ENCODE measurements at places on chromosomes 3 and 15.

DNA sequence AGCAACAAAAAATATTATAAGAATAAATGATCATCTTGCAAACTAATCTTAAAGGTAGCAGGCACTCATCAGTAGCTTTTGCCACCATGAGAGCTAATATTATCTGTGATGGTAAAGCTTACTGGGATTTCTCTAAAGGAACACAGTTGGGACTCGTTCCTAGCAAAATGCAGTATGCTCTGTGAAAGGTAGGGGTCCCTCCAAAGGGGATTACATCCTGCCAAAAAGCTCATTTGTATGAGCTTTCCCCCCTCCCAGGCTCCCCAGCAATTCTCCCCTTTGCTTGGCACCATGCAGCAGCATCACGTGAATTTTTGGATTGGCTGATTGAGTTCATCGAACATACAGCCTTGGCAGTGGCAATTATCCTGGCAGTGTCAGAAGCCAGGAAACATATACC is 361.0 kb upstream of the PLSCR5 start:
- no peak for DNase-seq

DNA sequence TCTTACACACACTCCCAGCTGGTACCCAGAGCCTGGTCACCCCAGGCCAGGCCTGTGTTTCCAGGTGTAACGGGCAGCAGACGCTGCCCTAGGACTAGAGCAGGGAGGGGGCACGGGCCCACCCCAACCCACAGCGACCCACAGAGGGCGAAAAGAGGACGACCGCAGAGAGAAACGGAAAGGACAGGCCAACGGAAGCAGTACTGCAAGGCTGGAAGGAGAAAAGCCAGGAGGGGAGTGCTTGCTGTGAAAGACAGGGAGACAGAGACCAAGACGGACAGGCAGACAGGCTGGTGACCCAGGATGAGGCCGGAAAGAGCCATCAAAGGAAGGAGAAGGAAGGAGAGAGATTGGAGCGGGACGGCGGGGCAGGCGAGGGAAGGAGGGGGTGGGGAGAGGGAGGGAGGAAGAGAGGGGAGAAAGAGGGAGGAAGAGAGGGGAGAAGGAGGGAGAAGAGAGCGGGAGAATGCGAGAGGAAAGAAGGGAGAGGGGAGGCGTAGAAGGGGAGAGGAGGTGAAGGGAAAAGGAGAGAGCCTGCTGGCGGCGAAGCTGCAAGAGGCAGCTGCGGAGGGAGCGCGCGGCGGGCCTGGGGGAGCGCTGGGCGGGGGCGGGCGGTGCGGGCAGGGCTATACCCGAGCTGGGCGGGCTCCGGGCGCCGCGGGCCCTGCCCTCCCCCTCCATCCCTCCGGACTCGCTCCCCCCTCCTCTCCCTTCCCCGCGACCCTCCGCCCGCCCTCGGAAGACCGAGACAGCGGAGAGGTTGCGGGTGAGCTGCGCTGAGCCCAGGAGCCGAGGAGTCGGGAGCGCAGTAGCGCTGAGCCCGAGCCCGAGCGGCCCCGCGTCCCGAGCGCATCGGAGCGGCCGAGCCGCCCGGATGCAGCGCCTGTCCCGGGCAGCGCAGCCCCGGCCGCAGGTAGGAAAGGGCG is at the start of gene SLC6A1:
Gene SLC6A1, plus strand, starts transcription at position 732 of the 926 bp plus-strand sequence. CDS start 24,464 bp downstream, outside the sequence.
- peak; percentile 40 for DNase-seq

- DNase-seq: no peak
Observed at GRCh38 chr3:37861620-37862041, at the start of gene CTDSPL. Gene CTDSPL (plus strand): TSS chr3:37861880. CDS start chr3:37862200, 320 bp downstream.

DNA sequence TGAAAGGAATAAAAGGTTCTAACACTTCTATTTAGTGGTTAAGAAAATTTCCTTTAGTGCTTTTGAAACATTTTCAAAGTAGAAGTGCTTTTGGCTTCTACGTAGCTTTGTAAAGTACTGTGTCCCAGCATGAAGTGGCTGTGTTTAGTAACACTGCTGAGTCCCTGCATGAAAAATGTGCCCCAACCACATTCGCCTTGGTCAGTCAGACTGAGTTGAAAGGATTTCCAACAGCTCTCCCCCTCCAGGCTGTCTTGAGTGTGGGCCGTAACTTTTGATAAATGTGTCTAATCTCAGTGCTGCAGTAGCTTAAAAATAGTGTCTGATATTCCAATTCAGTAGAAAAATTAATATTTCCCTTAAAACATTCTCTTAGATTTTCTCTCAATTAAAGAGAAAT is 115.0 kb downstream of the NR1D2 start:
- DNase-seq: no peak

DNA sequence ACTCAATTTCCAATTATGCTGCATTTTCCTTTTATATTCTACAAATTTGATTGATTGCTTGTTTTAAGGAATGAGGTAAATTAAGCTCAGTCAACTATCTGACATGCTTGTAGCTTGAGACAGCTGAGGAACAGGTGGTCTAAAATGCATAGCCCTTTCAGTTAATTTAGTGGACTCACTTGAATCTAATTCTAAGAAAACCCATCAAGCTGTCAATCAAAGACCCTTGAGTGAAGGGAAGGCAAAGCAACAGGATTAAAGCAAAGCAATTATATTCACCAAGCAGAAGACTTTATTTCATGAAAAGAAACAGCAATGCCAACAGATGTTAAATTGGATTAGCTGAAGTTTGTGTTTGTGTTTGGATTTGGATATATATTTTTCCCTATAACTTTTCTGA is 228.5 kb downstream of the ARPP21 start:
- DNase-seq: no peak

GRCh38 chr3:171694888-171695287 is 115.4 kb downstream of the PLD1 start:
- no peak for DNase-seq

DNA sequence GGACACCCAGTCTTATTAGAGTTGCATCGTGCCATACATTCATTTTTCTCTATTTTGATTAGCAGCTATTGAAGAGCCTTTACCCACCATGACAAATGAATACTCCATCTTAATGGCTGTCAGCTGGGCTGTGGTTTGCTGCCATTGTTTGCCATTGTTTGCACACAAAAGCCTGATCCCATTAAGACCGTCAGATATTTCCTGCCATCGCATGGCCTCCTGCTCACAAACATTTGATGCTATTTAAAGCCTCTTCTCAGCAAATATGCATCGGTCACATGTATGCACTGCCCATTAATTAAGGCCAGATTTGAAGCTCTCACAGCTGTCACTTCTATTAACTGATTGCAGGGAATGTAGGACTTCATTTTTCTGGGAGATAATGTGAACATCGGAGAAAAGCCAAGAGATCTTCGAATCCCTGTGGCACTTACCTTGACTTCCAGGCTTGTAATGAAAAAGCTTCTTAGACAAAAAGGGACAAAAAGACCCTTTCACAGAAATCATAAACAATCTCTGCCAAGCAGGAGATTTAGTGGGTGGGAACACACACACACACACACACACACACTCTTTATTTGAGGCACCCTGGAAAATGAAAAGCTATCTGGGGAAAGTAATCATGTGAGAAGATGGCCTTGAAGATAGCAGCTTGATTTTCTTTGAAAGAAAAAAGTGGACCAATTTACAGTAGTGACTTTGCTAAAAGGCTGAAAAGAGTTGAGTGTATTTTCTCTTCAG is 175.4 kb upstream of the NR2E3 start:
- no peak for DNase-seq

GRCh38 chr15:47872869-47873432 is 155.6 kb downstream of the SEMA6D start:
- DNase-seq: no peak

- DNase-seq: no peak
Observed at GRCh38 chr15:75038231-75038630, 14.8 kb downstream of the PPCDC start.

GRCh38 chr3:17678116-17678741 is 64.2 kb downstream of the TBC1D5 start:
- no peak for DNase-seq

DNA sequence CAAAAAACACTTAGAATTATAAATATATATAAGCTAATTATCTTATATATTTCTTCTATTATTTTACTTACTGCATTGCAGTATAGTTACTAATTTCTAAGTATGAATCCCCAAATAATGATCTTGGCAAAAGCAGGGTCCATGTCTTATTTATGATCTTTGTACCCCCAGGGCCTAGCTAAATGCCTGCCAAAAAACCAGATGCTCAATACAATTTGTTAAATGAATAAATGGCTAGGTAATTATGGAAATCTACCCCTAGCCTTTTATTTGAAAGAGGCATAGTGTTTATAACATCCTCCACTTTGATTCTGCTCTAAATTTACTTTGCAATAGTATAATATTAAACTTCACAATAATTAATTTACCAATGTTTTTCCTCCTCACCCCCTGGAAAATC is 69.5 kb downstream of the CSNK1G1 start:
- DNase-seq: no peak

GRCh38 chr3:184029443-184029842 is 2.1 kb upstream of the HTR3D start:
- no peak for DNase-seq

DNA sequence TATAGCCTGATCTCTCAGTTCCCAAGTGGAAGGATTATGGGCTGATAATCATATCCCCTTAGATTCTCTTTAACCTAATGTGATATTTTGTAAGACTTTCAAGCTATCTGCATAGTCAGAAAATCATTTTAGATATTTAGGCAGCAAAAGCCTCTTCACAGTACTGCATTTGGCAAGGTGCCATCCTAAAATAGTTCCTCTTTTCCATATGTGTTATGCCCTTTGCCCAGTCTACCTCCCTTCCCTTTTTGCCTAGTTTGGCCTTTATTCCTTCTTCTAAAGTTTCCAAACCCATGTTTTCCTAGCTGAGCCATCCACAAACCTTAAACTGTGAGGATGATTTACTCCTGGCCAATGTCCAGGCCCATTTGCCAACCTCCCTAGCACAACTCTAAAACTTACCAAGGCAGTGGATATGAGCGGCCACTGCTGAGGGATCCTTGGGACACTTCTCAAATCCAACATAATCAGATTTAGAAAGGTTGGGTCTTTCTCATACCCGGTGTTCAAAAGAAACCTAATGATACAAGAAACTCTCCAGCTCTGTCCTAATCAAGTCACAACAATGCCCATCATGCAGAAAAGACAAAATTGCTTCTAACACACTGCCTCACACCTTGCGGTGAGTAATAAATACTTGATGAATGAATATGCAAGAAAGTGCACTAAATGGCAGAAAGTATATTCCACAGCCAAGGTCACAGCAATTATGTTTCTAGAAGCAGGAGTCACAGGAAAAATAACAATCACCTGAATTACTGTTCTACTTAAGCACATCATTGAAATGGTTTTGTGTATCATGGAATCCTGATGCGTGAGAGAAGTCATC is 493.9 kb downstream of the NLGN1 start:
- DNase-seq: peak; percentile 53

GRCh38 chr3:13268961-13269441 is 151.1 kb downstream of the NUP210 start:
- DNase-seq: no peak

- DNase-seq: peak; percentile 89
Observed at GRCh38 chr15:80970018-80970657, 19.5 kb downstream of the MESD start.

GRCh38 chr3:12155828-12156227 is 2.9 kb downstream of the TIMP4 start:
- no peak for DNase-seq

DNA sequence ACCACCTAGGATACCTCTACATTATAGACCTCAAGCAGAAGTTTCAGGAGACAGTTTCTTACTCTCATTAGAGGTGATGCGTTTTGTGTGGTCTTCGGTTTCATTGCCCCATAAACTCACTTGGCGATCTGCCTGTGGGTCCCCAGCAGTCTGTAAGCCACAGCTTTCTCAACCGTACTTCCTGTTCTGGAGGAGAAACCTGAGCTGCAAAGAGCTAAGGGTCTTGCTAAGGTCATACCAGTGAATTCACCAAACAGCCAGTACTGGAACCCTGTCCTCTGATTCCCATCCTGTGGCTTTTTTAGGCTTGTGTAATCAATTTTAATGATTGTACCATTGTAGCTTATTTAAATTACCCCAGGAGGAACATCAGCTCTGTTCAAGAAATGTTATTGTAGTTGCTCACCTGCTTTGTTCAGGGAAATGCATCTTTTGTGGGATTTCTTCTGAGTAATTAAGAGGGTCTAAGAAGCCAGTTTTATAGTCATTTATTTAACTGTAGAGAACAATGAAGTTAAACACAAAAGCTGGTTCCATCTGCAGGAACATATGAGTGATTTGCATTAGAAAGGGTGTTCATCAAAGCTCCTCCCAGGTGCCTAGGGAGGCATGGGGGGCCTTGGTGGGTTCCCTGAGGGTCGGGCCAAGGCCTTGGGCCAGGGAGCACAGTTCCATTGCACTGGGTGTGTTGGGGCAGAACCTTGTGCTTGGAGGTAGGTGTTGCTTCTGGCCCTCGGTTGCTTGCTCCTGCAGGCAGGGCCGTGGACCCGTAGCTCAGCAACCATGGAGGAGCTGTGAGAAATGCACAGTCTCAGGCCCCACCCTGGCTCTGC is 69.6 kb downstream of the APBA2 start:
- DNase-seq: peak; percentile 88

- no peak for DNase-seq
Observed at GRCh38 chr15:49718234-49718633, 97.4 kb downstream of the DTWD1 start.

GRCh38 chr3:108060331-108060730 is 30.5 kb downstream of the CD47 start:
- DNase-seq: no peak

GRCh38 chr3:179330438-179330837 is 7.6 kb downstream of the ZNF639 start:
- DNase-seq: no peak

GRCh38 chr3:34056951-34057390 is 258.5 kb downstream of the PDCD6IP start:
- peak; percentile 49 for DNase-seq

DNA sequence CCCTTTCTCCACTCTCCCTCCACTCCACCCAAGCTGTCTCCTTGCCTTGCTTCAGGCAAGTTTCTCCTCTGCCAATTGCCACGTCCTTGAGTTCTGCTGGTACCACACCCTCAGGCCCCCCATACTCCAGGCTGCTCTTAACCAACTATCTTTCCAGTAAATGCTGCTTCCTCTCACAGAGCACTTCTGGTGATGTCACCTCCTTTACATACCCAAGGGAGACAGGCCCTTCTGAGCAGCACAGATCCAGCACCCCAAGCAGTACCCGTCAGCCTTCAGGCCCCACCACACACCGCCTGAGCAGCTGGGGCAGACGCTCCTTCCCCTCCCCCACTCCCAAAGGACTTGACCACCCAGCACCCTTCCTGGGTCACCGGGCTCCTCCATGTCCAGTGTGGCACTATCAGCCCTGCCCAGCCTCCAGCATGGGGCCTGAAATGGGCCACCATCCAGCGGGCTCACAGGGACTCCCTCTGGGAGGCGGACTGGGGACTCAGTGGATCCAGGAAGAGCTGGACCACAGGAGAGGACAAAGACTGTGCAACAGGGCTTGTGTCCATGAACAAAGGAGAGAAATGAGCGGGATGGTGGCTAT is 50.2 kb downstream of the KLF15 start:
- no peak for DNase-seq

- peak; percentile 46 for DNase-seq
Observed at GRCh38 chr3:58333206-58334012, 717 bp downstream of the PXK start.
